ENCODE measurements at places on chromosomes 1 and 21. TPM values are rescaled to one million over a fixed set of nuclear protein-coding genes. Genes with fewer than 3 reads are reported as not detected.

Gene CA6
- not detected for total RNA-seq

Gene AGO3
- 7.4 TPM for total RNA-seq

Gene SEMA4A
- total RNA-seq, result 0.35 TPM

Gene CYP4Z1
- total RNA-seq, result not detected

Gene SELE
- not detected for total RNA-seq

All from myometrial cell (primary cell).